SW480 (cell line): ENCODE measurements at places on chromosomes 7 and 10.

DNA sequence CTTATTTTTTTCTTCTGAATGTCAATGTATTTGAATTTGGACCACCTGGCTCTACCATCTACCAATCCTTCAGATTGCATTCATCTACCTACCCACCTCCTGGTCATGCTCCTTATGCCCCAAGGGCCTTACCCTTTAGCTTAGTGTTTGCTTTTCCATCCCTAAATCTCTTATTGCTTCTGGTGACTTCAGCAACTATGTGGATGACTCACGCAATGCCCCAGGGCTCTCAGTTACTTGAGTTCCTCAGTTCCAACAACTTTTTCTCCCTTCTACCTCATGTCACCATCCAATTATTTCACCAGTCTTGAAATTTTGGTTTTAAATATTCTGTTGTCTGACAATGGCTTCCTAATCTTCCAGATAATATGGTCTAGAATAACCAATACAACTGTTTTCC lies 118.9 kb downstream of the CFAP58 start:
- DNase-seq = no peak

DNA sequence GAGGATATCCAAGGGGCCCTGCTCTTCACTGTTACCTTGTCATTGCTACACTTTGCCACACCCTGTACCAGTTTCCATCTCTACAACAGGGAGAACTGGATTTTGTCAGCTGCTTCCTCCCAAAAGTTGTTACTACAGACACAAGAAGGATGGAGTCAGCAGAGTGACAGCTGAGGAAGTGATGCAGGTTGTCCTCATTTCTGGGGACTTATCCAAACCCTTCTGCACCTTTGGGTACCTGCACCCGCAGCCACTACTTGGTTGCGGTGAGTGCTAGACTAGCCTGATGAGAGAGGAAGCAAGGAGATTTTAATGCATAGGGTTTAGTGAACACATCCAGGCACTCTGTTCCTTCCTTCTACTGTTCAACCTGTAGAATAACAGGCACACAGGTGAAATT lies 281.0 kb downstream of the RPS24 start:
- no peak for DNase-seq

DNA sequence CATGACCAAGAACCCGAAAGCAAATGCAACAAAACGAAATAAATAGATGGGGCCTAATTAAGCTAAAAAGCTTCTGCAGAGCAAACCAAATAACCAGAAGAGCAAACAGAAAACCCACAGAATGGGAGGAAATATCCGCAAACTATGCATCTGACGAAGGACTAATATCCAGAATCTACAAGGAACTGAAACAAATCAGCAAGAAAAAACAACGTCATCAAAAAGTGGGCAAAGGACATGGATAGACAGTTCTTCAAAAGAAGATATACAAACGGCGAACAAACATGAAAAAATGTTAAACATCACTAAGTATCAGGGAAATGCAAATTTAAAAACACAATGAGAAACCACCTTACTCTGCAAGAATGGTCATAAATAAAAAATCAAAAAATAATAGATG lies 35.3 kb upstream of the CACUL1 start:
- DNase-seq = no peak

DNA sequence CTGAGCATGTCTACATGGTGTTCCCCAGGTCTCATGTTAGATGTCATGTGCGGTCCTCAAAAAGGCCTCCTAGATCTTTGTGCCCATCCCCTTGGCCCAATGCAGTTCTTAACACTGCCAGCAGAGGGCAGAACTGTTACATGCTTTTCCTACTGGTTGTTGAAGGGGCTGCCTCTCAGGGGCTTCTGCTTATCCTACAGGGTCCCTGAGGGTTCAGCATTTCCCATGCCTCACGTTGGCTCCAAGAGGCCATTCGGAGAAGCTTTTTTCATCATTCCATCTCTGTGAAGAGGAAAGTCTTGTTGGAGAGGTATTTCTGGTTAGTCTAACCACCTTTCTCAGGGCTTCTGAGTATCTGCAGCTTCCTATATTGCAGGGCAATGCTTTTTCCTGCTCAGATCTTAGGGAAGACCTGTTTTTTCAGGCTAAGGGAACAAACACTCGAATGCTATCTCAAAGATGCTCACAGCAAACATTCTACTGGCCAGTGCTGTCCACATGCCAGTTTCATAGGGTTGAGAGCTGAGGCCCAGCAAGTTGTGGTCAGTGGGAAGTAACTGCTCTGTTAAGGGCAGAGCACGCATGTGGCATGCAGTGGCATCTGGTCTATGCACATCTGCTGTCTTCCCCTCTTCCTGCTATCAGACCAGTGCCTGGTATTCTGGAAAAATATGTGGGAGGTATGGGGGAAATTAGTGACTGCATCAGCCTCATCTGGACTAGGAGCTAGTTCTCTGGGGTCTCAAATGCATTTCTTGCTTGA lies 31.5 kb downstream of the MBL2 start:
- DNase-seq = peak; percentile 21

DNA sequence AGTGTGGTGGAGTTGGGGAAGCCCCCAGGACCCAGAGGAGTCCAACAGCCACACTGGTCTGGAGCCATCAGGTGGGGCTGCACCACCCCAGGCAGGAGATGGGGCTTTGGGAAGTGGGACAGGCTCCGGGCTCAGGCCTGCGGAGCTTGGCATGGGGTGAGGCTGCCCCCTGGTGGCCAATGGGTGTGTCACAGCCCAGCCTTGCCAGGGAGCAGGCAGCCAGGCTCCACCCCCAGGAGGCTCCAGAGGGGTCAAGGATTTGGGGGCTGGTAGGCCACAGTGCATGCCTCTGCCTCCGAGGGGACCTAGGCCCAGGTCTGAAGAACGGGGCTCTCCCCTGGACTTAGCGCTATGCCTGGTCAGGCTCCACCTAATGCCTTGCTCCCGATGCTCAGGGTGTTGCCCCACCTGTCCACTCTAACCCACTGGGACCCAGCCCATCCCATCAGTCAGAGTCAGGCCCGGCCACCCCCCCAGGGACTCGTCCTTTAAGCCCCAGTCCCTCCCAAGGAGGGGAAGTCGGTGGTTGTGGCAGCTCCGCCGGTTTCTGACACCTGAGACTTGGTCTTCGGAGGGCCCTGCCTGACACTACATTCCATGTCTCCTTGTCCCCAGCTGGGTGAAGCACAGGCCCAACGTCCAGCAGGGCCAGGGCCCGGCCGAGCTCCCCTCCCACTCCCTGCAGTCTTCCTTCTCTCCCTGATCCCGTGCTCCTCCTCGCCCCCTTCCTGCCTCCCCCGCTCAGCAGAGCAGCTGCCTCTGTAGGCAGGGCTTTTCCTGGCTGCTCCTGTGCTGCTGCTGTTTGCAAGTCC lies 11.3 kb upstream of the SAMD8 start:
- peak; percentile 33 for DNase-seq

GRCh38 chr7:2106924-2107323 lies 125.8 kb downstream of the MAD1L1 start:
- no peak for DNase-seq

DNA sequence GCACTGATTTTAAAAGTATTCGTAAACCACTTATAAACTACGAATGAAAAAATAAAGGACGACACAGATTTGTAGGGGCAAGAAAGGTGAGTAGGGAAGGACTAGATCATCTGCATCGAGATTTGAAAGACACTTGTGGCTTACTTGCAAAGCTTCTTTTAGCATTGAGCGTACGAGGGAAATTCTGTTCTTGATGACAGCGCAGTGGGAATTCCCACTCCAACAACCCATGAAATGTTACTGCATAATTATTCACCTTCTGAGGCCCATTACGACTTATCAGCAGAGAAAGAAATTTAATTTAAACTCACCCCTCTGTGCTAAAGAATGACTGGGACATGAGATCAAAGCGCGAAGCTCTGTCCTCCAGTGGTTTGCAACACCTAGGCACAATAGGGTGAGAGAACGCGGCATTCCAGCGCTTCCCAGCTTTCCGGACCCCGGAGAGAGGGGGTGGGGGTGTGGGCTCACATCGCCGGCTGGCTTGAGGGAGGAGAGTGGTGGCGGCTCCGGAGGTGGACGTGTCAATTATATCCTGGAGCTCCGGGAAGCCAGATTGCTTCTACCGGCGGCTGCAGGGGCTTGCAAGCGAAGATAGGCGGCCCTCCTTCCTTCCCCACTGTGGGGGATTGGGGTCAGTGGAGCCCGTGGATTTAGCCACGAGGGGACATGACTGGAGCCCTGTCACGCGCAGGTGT lies 10.3 kb downstream of the SP8 start:
- no peak for DNase-seq

- no peak for DNase-seq
These were observed 255.3 kb downstream of the ELFN1 start for GRCh38 chr7:1925349-1925748.
